Glomerular endothelial cell (primary cell): ENCODE measurements at places on chromosomes 4 and X. TPM values are rescaled to one million over a fixed set of nuclear protein-coding genes. Genes with fewer than 3 reads are reported as not detected.

The EGF gene
- total RNA-seq, result 0.10 and 0.41 TPM in 2 replicates

GRCh38 chr4:132991111-132991510 is 158.0 kb upstream of the PCDH10 start:
- no peak for DNase-seq

DNA sequence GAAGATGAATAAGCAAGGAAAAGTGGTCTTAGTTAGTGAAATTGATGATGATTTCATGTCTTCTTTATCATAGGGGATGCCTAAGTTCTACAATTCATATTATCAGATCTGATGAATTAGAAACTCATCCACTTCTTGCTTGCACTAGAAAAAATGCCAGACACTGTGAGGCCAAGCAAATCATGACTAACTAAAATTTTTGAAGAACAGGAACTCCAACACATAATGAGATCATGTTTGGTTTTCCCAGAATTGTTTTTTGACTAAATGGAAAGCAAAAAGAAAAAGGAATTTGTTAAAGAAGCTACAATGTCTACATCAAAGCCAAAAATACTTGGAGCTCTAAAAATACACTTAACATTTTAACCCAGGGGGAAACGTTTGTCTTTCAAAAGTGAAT is 120.4 kb downstream of the ARSF start:
- DNase-seq, result no peak

DNA sequence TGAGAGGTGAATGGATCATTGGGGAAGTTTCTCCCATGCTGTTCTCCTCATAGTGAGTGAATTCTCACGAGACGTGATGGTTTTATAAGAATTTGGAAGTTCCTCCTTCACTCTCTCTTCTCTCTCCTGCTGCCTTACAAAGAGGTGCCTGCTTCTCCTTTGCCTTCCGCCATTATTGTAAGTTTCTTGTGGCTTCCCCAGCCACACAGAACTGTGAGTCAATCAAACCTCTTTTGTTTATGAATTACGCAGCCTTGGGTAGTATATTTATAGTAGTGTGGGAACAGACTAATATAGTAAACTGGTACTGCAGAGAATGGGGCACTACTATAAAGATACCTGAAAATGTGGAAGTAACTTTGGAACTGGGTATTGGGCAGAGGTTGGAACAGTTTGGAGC is 7.8 kb upstream of the CTAG2 start:
- no peak for DNase-seq

GRCh38 chr4:105715692-105716278 is 7.2 kb downstream of the GSTCD start:
- no peak for DNase-seq

The MAGEB17 gene
- 0.18 TPM in 1 of 2 replicates, not detected in the other for total RNA-seq
